Stimulated activated CD4-positive, alpha-beta T cell treated with anti-CD3 and anti-CD28 coated beads, TNF-alpha, amount 100 ng/mL, for 24 hours (primary cell): ENCODE measurements at places on chromosomes 16 and 17.
A peak's percentile ranks its signal among the peaks of the same experiment; 100 is the strongest.

GRCh38 chr17:3032258-3033247 lies 30.9 kb downstream of the OR1D5 start:
- no peak for DNase-seq

GRCh38 chr16:87271256-87271655 lies 45.9 kb downstream of the C16orf95 start:
- no peak for DNase-seq

GRCh38 chr16:84683691-84684591 lies 15.9 kb upstream of the USP10 start:
- no peak for DNase-seq

- no peak for DNase-seq
These were observed 29.1 kb downstream of the USP7 start for GRCh38 chr16:8934601-8935000.

GRCh38 chr17:77253611-77254051 lies 112.9 kb downstream of the SEC14L1 start:
- no peak for DNase-seq

DNA sequence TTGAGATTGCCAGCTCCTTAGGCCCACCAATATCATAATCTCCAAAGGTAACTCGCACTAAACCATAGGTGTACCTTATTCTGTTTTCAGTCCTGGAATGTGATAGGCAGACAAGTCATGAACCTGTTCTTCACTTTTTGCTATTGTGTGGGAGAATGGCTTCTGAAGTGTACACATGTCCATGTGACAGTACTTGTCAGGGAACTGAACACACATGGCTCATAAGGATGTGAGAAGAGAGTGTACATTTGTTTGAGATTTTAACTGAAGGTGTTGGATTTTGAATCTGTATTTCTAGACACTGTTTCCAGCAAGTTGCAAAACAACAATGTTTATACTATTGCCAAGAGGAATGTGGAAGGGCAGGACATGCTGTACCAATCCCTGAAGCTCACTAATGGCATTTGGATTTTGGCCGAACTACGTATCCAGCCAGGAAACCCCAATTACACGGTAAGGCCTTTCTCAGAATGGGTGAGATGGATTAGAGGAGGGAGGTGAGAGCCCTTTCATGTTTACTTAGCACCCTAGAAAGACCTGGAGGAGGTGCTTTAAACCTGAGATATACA lies 14.5 kb upstream of the RASL10B start:
- DNase-seq: no peak

DNA sequence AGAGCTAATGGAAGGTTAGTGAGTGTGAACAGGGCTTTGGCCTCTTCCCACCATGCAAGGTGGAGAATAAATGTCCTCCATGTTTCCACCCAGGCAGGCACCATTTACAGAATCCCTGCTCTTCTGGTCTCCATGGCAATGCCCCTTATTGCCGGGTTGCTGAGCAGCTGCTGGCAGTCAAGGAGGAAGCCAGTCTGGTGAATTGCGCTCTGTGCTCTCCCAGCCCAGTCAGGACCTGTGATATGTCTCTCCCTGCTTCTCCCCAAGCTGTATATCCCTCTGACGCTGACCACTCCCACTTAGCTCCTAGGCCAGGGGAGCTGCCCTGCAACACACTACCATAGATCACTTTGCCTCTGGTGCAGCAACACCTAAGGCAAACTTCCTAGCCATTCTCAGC lies 402.1 kb upstream of the ERCC4 start:
- no peak for DNase-seq

GRCh38 chr16:88702371-88703210 lies 3.6 kb downstream of the RNF166 start:
- no peak for DNase-seq

GRCh38 chr17:63483655-63484575 lies 7.1 kb downstream of the ACE start:
- DNase-seq: no peak

GRCh38 chr16:80931801-80932707 lies 74.6 kb downstream of the CMC2 start:
- DNase-seq: no peak

DNA sequence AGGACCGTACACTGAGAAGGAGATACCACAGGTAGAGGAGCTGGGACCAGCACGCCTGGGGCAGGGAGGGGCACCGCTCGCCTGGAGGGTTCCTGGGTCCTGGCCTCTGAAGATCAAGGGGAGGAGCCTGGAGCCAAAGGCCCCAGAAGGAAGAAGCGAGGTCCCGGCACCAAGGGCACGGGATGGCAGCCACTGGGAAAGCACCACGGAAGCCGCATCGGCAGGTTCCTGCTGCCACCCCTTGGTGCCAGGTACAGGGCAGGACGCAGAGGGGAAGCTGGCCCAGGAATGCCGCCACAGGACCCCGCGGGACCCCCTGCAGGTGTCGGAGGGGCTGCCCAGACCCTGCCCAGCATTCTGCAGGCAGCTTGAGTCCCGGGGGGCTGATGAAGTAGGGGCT lies 42.5 kb upstream of the CBFA2T3 start:
- no peak for DNase-seq

DNA sequence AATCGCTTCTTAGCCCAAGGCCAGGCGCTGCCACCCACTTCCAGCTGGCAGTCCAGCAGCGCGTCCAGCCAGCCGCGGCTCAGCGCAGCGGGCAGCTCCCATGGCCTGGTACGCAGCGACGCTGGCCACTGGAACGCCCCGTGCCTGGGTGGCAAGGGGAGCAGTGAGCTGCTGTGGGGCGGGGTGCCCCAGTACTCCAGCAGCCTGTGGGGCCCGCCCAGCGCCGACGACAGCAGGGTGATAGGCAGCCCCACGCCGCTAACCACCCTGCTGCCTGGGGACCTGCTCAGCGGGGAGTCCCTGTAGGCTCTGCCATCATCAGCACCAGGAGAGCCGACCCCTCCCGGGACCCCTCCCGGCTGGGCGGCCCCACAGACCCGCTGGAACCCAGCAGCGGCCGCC lies 24.0 kb downstream of the TMC6 start:
- DNase-seq: no peak

GRCh38 chr17:41678411-41678906 lies 10.2 kb upstream of the EIF1 start:
- DNase-seq: no peak

DNA sequence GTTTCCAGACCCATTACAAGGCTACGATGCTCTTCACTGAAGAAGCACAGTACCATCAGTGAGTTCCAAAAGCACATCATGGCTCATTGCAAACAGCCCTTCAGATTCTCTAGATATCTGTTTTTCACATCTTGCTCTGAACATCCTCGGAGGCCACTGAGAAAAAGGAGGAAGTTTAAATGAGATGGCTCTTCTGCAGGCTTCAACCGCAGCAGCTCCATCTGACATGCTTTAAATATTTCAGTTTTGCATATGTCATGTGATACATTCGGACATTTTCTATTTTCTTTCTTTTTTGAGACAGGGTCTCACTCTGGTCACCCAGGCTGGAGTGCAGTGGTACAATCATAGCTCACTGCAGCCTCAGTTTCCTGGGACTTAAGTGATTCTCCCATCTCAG lies 396.8 kb downstream of the NPIPA8 start:
- DNase-seq: no peak

DNA sequence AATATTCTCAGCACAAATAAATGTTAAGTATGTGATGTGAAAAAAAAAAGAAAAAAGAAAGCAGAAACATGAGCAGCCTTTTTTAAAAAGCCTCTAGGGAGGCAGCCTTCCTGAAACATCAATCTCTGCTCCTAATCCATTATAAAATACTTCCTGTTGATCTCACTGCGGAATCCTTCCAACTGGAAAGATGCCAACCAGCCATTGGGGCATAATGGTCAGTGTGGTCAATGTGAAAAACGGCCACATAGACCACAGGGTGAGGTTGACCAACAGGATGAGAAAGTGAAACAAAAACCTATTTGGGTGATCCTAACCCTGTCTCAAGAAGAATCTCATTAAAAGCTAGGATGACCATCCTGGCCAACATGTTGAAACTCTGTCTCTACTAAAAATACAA lies 26.1 kb upstream of the ABCA8 start:
- no peak for DNase-seq

- DNase-seq: no peak
These were observed 1.5 kb downstream of the ABCC1 start for GRCh38 chr16:15950869-15951268.

DNA sequence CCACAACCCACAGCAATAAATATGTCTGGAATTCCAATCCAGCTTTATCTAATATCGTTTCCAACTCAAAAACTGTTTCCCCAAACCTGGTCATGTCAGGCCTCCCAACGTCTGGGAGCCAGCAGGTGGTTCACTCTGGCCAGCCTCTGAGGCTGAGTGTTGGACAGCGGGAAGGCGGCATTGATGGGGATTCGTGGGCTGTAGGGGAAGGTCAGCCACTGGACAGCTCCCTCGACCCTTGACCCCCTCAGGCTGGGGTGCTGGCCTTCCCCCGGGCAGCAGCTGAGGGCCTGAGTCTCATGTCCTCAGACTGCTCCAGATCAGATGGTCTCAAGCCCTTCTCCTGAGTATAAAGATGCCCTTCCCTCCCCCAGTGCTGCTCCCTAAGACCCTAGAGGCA lies 50.2 kb downstream of the SDK2 start:
- DNase-seq: no peak

DNA sequence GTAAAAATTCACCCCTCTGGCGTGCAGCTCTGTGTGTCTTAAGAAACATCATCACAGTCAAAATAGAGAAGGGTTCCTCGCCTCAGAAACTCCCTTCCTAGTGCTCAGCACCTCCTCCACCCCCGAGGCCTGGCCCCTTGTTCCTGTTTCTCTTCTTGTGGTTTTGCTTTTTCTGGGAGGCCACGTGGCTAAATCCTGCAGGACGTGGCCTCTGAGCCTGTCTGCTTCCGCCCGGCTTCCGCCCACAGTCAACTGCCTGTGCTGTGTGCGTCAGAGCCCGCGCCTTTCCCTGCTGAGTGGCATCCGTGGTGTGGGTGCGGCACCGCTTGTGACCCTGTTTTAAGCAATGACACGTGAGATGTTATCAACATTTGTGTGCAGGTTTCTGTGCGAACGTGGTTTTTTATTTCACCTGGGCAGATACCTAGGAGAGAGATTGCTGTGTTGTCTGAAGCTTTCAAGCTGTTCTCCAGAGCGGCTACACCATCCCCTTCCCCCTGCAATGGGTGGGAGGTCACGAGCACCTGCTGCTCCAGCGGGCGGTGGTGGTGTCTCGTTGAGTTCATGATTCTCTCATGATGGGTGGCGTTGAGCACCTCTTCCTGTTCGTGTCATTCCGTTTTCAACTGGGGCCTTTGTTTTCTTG lies 21.7 kb downstream of the ACSF3 start:
- peak; percentile 73 for DNase-seq
